ENCODE measurements at places on chromosomes 3 and 15. TPM values are rescaled to one million over a fixed set of nuclear protein-coding genes. Genes with fewer than 3 reads are reported as not detected.
A peak's percentile ranks its signal among the peaks of the same experiment; 100 is the strongest.

CP gene
- 0.10 TPM for polyA plus RNA-seq

PLCB2 gene
- 0.32 TPM for polyA plus RNA-seq

DUOXA2 gene
- polyA plus RNA-seq = not detected

KBTBD13 gene
- polyA plus RNA-seq = not detected

GRCh38 chr3:72665701-72666446, 182.4 kb downstream of the SHQ1 start:
- no peak for DNase-seq

- no peak for DNase-seq
These were observed 831 bp upstream of the ROBO2 start for GRCh38 chr3:77038930-77039605.

DNA sequence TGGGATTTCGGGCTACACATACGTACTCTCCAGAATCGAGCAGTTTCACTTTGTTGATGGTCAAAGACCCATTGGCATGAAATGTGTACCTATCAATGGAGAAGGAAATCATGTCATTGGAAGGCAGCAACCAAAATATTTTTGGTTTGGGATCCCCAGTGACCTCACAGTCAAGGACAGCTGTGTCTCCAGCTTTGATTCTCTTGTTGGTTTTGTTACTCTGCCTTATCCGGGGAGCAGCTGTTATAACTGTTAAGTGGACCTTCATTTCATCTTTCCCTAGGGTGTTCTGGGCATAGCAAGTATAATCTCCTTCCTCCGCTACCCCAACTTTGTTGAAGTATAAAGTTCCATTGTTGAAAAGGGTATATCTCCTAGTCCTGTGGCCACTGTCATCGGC, 23.0 kb downstream of the IGSF10 start:
- no peak for DNase-seq

DNA sequence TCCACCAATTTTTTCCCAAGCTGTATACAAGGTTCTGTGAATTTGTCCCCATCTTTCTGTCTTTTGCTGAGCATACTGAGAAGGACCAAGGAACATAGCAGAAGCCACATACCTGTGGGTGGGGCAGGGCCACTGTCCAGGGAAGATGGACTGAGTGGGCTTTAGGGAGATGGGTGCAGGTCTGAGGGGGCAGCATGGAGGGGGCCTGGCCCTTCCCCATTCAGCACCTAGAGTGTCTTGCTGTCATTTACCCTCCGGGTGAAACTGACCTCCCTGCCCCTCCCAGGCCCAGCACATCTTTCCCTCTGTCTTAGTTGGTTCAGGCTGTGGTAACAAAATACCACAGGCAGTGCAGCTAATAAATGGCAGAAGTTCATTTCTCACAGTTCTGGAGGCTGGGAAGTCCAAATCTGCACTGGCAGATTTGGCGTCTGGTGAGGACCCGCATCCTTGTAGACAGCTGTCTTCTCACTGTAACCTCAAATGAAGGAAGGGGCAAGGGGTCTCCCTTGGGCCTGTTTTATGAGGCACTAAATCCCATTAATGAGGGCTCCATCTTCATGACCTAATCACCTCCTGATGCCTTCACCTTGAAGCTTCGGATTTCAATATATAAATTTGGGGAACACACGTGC, 180.0 kb upstream of the SMAD3 start:
- no peak for DNase-seq

DNA sequence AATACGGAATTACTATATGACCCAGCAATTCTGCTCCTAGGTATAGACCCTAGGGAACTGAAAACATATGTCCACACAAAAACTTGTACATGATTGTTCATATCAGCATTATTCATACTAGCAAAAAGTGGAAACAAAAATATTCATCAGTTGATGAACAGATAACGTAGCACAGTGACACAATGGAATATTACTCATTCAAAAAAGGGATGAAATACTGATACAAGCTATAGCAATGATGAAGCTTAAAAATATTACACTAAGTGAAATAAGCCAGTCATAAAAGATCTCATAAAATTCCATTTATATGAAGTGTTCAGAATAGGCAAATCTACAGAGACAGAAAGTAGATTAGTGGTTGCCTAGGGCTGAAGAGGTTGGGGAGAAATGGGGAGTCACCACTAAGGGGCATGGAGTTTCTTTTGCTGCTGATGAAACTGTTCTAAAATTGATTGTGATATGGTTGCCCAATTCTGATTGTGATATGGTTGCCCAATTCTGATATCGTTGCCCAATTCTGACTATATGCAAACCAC, 10.5 kb downstream of the C15orf61 start:
- DNase-seq = no peak

DNA sequence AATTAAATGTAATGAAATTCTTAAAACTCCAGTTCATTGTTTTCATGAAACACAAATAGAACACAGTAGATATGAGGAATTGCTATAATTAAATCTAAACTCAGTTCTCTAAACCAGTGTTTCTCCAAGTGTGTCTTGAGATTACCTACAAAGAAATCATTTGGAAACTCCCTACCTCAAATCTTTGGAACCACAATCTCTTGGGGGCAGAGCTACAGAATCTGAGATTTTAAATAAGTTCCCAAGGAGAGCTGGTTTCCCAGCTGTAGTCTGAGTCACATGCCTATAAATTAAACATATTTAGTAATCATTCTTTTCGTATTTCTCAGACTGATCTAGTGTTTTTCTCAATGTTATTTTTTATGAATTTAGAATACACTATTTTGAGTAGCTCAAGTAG, 17.0 kb upstream of the ACTC1 start:
- peak; percentile 67 for DNase-seq

Measured in AG04450 (cell line).